ENCODE measurements at places on chromosomes 3 and 15.

GRCh38 chr3:143363949-143364348 is 244.4 kb downstream of the CHST2 start:
- no peak for DNase-seq

GRCh38 chr3:140541975-140542653 is 135.8 kb upstream of the TRIM42 start:
- DNase-seq: no peak

- no peak for DNase-seq
Measured at GRCh38 chr15:23690450-23690852, 3.3 kb upstream of the NDN start.

- DNase-seq: peak; percentile 66
Measured at GRCh38 chr3:169218314-169218983, 445.1 kb downstream of the MECOM start.

- DNase-seq: no peak
Measured at GRCh38 chr3:59280113-59280512, 230.3 kb upstream of the CFAP20DC start.

GRCh38 chr15:76209942-76210341 is 101.3 kb downstream of the ETFA start:
- no peak for DNase-seq

DNA sequence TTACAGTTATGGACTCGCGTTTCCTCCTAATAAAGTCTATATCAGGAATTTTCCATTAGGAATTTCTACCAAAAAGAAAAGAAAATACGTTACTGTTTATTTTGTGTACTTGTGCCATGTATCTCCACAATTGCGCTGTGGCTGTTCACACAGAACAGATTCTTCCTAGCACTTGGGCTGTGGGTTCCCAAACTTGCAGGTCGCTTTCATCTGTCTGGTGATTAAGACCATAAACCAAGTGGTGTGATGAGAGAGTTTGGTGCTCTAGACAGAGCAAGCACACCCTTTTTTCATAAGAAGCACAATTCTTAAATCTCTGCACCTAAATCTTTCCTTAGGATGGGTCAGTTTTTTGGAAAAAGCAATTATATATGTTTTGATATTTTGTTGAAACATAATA is 203.3 kb downstream of the TP63 start:
- no peak for DNase-seq

DNA sequence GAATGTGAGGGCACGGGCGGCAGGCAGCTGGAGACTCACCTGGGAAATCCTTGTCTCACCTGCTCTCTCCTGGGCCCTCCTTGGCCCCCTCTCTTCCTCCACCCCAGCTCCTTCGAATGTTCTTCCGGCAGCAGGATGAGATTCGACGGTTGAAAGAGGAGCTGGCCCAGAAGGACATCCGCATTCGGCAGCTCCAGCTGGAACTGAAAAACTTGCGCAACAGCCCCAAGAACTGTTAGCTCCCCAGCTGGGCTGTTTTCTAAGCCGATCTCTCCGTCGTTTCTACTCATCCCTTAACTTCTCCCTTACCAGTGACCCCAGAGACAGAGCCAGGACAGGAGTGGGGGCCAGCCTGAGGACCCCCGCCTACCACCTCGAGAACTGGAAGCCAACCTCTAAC is 95.0 kb downstream of the ANP32A start:
- DNase-seq: no peak

GRCh38 chr3:149555927-149556326 is 81.4 kb downstream of the TM4SF4 start:
- DNase-seq: no peak

All from D341Med (cell line).